Hematopoietic multipotent progenitor cell treated with erythropoietin and hydrocortisone succinate and interleukin-3 and kit ligand, for 17 days (in vitro differentiated cells): ENCODE measurements at places on chromosomes 7 and 10.

- DNase-seq = no peak
Measured at GRCh38 chr7:124062171-124062570, 29.3 kb upstream of the TMEM229A start.

- DNase-seq = no peak
Measured at GRCh38 chr7:118755067-118755625, 530.6 kb downstream of the ANKRD7 start.

- DNase-seq = no peak
Measured at GRCh38 chr7:45884136-45884535, 4.2 kb upstream of the IGFBP1 start.

DNA sequence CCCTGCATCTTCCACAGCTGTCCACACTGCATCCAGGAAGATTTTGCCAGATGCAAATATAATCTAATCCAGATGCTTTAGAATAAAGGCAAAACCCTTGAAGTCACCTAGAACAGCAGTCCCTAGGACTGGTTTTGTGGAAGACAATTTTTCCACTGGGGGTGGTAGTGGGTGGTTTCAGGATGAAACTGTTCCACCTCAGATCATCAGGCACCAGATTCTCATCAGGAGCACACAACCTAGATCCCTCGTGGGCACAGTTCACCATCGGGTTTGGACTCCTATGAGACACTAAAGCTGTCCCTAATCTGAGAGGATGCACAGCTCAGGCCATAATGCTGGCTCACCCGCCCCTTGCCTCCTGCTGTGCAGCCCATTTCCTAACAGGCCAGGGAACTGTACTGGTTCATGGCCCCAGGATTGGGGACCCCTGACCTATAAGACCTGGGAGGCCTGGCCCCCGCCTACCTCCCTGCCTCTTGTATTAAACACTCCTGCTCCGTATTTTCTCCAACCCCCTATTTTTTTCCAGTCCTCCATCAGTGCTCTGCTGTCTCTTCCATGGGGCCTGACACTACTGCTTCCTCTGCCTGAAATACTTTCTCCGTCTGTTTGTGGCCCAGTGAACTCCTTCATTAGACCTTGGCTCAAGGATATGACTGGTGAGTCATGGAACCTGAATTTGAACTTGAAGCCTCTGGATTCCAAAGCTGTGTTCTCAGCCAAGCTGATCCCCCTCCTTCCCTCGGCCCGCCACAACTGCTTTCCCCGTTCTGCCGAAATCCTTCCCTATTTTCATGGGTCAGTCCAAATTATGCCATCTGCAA lies 79.9 kb upstream of the RHEB start:
- no peak for DNase-seq

DNA sequence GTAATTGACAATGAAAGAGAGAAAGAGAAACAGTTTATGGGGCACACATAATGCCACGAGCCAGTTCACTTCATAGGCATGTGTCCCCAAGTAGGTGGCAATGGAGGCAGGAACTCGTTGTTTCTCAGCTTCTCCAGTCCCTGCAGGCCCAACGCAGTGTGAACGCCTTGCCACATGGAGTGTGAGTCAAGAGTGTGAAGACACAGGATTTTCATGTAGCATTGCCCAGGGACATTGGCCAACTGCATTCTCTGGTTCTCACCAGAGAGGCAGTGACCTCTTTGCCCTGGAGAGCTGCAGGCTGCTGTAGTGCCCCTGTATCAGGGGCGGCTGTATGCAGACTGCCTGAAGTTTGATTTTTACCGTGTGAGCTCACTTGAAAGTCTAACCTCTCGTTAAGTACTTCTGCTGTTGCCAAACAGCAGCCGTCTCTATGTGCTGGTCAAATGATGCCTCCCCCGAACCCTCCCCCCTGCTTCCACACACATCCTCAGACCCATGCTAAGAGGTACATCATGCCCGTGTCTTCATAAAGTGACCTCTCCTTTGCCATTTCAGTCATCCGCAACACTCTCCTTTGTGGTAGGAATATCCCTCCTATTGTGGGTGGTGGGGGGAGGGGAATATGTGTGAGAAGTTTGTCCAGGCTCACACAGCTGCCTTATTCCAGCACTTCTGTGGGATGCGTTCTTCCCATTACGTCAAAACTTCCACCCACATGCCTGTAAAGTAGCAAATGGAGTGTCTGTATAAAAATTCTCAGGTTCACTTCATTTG lies 12.7 kb downstream of the LRRC18 start:
- DNase-seq = no peak

- no peak for DNase-seq
Measured at GRCh38 chr7:109699661-109700060, 1130.0 kb downstream of the DNAJB9 start.

GRCh38 chr10:121216295-121216694 lies 365.1 kb downstream of the WDR11 start:
- DNase-seq = no peak

GRCh38 chr7:30796105-30796869 lies 25.1 kb downstream of the MINDY4 start:
- no peak for DNase-seq

GRCh38 chr10:48947690-48948469 lies 8.2 kb upstream of the LRRC18 start:
- DNase-seq = no peak

DNA sequence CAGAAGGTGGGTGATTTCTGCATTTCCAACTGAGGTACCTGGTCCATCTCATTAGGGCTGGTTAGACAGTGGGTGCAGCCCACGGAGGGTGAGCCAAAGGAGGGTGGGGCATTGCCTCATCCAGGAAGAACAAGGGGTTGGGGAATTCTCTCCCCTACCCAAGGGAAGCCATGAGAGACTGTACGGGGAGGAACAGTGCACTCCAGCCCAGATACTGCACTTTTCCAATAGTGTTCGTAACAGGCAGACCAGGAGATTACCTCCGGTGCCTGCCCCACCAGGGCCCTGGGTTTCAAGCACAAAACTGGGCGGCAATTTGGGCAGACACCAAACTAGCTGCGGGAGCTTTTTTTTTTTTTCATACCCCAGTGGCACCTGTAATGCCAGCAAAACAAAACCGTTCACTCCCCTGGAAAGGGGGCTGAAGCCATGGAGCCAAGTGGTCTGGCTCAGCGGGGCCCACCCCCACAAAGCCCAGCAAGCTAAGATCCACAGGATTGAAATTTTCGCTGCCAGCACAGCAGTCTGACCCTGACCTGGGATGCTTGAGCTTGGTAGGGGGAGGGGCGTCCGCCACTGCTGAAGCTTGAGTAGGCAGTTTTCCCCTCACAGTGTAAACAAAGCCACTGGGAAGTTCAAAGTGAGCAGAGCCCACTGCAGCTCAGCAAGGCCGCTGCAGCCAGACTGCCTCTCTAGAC lies 31.2 kb downstream of the ARMC10 start:
- DNase-seq = no peak

- no peak for DNase-seq
Measured at GRCh38 chr7:40331915-40332314, 197.1 kb downstream of the SUGCT start.
